Activated T-cell treated with anti-CD3 and anti-CD28 coated beads for 24 hours (primary cell): ENCODE measurements at places on chromosomes 7 and 10.

DNA sequence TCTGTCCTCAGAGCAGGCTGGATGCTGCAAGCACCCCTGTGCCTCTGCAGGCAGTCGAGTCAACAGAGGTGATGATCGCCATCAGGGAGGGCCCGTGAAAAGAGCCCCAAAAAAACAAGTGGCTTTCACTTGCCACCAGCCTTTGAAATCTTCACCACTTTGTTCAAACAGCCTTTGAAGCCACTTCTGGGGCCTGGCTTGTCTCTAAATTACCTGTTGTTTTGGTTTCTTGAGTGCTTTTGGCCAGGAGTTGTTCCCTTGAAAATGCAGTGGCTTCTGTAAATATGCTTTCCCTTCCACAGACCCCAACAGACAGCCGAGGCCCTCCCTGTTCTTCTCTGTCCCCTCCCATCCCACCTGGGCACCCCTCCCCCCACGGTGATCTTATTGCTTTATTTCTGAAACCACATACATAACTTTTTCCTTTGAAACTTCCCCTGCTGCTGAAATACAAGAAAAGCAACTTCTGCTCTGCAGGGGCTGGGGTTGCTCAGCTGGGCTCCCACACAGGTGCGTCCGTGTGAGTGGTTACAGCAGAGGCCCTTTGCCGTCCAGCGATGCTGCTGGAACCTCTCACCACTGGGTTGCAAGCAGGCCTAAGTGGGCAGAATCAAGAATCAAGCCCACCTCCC, 283.8 kb upstream of the SHH start:
- peak; percentile 6 for DNase-seq

DNA sequence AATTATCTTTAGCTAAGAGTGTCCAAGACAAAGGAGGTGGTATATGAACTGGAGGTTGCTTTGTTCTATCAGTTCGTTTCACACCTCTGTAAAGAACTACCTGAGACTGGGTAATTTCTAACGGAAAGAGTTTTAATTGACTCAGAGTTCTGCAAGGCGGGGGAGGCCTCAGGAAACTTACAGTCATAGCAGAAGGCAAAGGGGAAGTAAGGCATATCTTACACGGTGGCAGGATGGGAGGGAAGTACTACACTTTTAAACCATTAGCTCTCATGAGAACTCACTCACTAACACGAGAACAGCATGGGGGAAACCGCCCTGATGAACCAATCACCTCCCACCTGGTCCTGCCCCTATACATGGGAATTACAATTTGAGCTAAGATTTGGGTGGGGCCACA, 1202.3 kb upstream of the LRRTM3 start:
- DNase-seq, result no peak

- DNase-seq, result no peak
Observed at GRCh38 chr10:7773845-7774801, 13.7 kb downstream of the KIN start.

- DNase-seq, result no peak
Observed at GRCh38 chr7:55432939-55433784, 68.0 kb downstream of the LANCL2 start.

GRCh38 chr10:89392974-89393373, 551 bp downstream of the IFIT1 start:
- DNase-seq, result no peak

DNA sequence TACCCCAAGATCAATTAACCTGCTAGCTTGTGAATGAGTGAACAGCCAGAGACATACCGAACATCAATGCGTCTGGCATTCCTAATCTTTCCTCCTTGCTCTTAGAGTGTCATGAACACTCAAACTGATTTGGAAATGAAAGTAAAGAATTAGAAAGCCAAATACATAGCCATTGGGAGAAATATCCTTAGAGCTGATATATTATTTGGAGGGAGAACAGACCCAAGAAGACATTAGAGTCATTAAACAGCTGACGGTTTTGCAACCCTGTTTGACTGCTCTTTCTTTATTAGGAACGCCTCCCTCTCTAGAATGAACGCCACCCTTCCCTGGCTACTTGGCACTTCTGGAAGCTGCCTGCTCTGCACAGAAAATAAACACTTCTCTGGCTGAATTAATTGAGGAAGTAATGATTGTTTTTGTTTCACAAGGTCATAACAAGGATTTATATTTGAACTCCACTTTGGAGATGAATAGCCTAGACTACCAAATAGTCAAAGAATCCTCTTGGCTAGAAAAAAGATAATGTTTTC, 42.8 kb downstream of the CTTNBP2 start:
- no peak for DNase-seq

- DNase-seq, result no peak
Observed at GRCh38 chr10:129219364-129219763, 247.7 kb upstream of the MGMT start.

GRCh38 chr10:607545-608185, 81.8 kb downstream of the DIP2C start:
- DNase-seq, result no peak

- DNase-seq, result peak; percentile 37
Observed at GRCh38 chr10:49606981-49607535, 3.1 kb upstream of the SLC18A3 start.

DNA sequence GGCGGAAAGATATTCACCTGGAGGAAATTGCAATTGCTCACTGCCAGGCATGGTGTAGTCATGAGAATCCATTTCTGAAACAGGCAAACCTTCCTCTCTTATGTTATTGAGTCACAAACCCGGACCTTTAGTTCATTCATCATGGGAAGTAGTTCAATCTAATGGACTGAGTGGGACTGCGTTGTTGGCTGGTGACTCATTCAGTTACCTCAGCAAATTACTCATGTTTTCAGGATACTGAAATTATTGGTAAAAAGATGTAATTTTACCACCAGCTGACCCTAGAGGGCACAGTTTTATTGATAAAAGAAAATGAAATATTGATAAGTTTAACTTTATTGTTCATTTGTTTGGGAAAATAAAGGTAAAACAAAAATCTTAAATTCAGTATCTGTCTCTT, 1194.4 kb upstream of the SORCS1 start:
- no peak for DNase-seq

DNA sequence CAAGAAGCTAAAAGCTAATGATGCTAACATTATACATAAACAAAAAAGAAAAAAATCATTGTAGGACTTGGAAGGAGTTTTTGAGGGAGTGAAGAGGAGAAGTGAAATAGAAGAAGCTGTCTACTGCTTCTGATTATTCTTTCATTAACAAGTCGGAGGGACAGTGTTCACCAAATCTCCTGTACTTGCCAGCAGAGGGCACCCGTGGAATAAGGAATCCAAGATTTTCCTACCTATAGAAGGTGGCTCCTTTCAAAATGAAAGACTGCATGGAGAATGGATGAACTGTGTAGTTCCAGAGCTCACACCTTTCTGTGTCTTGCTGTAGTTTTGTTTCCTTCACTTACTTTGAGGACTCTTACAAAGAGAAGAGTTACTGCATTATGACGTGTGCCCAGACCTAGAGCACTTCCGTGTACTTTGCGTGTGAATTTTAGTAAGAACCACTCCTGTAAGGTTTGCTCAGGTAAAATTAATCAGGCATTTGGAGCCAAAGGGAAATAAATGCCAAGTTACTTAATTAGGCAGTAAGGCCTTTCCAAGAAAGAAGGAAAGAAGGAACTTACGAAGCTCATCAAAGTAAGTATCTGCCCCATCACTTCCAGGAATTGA, 145.1 kb downstream of the SEMA3D start:
- no peak for DNase-seq

- DNase-seq, result no peak
Observed at GRCh38 chr10:77279207-77279606, 358.4 kb downstream of the KCNMA1 start.

- DNase-seq, result no peak
Observed at GRCh38 chr7:132966754-132967469, 115.0 kb downstream of the CHCHD3 start.

GRCh38 chr7:73811760-73812168, 19.0 kb upstream of the CLDN4 start:
- peak; percentile 32 for DNase-seq

DNA sequence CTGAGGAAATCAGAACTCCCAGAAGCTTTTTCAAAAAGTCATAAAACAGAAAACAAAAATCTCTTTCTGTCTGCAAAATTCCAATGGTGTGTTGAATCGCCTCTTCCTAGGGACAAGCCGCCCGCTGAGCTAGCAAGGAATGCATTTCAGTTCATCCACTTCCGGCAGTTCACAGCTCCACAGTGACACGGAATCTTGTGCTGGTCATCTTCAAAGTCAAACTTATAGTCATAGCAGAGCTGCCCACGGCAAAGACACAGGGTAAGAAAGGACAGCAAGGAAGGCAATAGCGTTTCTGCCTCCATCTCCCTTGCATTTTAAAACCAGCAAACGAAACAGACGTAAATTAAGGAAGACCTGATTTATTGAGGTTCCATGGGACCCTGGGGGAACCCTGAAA, 111.2 kb downstream of the GALNT11 start:
- no peak for DNase-seq

DNA sequence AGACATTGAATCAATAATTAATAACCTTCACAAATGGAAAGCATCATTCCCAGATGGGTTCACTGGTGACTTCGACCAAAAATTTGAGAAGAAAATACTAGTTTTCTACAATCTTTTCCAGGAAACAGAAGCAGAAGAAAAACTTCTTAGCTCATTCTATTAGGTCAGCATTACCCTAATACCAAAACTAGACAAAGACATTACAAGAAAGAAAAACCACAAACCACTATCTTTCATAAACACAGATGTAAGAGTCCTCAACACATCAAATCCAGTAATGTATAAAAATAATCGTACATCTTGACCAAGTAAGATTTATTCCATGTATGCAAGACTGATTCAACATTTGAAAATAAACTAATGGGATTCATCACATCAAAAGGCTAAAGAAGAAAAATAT, 64.0 kb upstream of the CDK1 start:
- DNase-seq, result no peak

DNA sequence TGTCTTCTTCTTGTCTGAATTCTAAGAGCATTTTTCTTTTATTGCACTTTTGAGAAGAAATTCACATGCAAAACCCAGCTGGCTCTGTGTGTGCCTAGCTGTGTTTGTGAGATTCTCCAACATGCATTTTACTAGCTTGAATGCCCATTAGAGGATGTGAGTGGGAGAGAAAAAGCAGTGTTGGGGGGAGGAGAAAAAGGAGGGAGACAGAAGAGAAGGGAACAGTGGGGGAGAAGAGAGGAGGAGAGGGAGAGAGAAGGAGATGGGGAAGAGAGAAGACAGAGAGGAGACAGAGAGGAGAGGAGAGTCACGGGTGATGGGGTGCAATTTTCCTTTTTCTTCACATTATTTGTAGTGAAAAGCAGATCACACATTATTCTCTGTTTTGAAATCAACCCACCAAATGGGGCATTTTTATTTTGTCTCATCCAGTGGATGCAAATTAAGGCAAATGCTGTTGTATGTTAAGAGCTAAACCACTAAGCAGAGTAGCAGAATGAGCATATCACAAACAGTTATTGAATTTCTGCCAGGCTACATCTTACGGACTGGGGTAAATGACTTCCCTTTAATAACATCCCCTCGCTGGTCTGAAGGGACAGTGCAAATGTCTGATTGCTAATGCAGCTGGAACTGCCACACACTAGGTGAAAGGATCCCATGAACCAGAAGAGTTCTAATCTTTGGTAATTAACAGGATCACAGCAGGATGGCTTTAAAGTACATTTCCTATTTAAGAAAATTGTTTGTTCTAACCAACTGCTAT, 849 bp downstream of the LRRN3 start:
- DNase-seq, result no peak

- DNase-seq, result no peak
Observed at GRCh38 chr10:121722665-121723064, 124.4 kb upstream of the FGFR2 start.

DNA sequence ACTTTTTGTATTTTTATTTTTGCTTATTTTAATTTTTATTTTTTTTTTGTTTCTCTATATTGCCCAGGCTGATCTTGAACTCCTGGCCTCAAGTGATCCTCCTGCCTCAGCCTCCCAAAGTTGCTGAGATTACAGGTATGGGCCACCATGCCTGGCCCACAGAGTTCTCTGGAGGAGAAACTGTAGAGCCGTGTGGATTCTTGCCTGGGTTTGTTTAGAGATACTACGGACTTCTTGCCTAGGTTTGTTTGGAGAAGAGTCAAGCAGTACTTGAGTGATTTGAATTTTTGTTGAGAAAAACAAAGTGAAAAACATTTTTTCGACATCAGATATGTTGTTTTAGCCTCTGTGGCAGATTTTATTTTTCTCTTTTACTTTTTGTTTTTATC, 99.0 kb downstream of the CAMK1D start:
- no peak for DNase-seq

DNA sequence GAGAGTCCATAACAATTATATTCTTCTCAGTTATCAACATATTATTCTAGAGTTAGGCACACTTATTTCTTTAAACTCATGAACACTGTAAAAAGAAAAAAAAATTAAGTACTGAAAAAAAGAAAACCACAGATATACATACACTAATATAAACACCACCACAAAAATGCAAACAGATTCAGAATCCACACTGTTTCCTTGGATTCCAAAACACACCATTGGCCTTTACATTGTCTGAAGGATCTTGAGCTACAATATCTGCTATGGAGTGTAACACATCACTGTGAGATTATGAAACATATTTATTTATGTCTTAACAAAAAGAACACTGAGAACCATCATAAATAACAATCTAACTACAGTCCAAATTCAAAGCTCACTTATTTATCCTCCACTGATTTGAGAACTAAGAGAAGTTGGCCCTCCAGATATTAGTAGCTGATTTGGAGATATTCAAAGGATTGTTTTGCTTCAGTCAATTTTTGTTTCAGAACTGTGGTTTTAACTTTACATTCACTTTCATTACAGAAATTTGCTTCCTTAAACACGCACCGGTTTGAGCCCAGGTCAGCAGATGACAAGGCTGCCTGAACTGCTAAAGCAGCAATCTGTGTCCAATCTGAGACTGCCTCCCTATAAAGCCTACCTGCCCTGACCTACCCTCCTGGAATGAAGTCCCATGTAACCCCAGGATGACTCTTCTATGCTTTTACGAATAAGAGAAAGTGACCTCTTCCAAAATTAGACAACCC, 47.0 kb upstream of the CDK1 start:
- DNase-seq, result no peak

- no peak for DNase-seq
Observed at GRCh38 chr10:25063157-25063556, 46.7 kb downstream of the THNSL1 start.

DNA sequence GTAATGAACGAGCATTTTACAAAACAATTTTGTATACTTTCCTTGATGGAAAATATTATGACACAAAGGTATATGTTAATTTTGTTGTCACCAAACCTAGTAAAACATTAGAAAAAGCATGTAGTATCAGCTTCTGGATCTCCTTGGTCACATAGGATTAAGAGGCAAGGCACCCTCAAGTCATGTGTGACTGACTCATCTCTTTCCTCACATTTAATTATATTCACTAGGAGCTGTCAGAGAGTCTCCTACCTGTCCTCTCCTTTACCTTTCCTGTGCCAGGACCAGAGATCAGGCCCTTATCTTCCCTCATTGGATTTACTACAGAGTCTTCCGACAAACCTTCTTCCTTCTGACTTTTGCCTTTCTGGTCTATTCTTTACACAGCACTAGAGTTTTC, 111.3 kb upstream of the RPA3 start:
- no peak for DNase-seq

- DNase-seq, result no peak
Observed at GRCh38 chr7:18437101-18437500, 58.4 kb upstream of the HDAC9 start.
